ENCODE measurements at places on chromosomes 5 and 9.

DNA sequence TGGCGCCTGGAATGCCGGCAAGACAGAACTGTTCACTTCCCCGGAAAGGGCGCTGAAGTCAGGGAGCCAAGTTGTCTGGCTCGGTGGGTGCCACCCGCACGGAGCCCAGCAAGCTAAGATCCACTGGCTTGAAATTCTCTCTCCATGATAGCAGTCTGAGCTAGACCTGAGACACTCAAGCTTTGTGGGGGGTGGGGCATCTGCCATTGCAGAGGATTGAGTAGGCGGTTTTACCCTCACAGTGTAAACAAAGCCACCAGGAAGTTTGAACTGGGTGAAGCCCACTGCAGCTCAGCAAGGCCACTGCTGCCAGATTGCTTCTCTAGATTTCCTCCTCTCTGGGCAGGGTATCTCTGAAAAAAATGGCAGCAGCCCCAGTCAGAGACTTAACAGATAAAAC is 277.4 kb downstream of the SLCO4C1 start:
- no peak for DNase-seq

DNA sequence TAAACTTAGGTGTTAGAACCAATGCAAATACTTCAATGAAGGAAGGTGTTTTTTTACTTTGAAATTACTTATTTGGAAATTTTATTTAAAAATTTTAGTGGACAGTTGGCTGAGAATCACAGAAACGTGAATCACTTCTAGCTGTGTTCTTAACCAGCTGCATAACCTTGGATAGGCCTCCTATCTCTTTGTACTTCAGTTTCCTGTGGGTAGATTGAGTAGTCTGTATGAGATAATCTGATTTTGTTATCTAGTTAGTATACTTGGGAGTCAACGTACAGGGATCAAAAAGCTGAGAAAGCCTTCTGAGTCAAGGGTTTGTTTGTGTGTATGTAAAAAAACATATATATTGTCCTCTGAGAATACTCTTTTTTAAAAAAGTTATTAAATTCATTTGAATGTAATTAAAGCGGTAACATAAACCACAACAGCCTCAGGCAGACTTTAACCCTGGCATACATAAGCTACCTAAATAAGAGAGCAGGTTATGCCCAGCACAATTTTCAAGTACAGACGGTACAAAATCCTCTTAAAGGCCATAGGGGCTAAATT is 38.1 kb upstream of the ZCCHC7 start:
- no peak for DNase-seq

DNA sequence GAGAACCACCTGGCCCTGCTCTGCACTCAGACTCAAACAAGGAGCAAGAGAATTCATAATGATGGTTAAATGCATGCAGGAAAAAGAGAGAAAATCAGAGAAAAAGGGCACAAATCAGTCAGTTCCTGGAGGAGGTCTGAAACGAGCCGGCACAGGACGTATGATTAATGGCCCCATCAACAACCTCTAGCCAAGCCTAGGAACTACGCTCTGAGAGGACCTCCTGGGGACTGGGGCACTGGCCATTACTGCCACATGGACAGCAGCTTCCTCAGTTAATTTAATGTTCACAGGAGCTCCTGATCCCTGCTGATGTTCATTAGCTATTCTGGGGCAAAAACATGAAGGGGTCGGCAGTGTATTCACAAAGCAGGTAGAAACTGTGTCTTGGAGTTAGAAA is 238.1 kb downstream of the MED10 start:
- no peak for DNase-seq

DNA sequence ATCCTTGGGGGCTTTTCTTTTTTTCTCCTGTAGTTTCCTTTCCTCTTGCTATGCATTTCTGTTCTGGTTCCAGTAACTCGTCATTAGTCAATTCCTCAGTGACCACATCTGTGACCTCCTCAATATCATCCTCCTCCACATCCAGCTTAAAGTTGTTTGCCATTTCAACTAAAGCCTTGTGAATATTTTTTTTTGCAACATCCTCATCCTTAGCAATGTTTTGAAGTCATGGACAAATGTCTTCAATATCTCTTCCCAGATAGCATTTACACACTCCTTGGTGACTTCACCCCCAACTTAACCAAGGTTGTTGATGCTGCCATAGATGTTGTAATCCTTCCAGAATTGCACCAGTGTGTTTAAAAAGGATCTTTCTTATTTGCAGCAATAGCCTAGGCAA is 14.7 kb upstream of the ADRB2 start:
- DNase-seq = no peak

DNA sequence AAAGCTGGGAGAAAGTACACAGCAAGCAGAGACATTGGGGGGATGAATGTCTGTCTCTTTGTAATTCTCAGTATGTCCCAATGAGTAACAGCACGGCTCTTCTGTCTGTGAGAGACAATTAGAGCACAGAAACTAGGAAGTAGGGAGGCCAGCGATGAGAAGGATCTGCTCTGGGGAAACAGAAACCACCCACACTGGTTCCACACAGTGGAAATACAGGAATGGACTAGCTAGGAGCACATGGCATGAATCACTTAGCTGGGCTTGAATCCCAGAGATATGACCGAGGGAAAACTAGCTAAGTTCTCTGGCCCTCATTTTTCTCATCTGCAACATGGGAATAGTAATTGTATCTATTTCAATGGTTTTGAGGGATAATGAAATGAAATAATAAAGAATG is 895.9 kb downstream of the TLE4 start:
- DNase-seq = no peak

DNA sequence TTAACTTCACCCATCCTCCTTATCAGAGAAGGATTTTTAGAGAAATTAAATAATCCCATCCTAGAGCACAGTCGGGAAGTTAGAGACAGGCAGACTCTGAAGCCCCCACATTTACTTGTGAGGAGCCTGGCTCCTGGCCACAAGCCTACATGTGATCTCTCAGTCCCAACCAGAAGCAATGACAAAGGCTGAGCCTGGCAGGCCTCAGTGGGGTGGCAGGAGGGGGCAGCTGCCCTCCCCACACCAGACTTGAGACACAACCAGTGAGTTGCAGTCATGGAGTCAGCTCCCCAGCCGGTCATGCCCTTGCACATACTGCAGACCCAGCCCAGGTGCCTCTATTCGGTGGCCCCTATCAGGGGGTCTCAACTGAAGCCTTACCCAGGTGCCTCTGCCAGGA is 11.0 kb downstream of the NAIF1 start:
- DNase-seq = no peak

GRCh38 chr9:99497641-99498040 is 275.6 kb downstream of the SEC61B start:
- DNase-seq = no peak

DNA sequence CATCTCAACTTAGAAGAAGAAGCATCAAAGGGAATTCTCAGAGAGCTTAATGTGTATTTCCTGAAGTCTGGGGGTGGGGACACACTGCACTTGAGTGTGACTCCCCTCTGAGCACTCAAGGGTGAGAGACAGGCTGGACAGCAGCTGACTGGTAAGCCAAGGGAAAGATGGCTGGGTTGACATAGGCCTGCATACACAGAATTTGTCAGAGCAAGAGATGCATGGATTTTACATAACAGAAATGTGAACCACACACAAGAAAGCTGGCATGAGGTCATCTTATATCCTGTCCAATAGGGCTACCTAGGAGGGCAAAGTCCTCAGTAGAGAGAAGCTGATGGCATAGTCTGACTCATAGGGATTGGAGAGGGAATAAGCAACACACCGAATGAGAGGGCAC is 114.3 kb upstream of the EPB41L4A start:
- DNase-seq = no peak

GRCh38 chr5:110371725-110372041 is 354.8 kb downstream of the TMEM232 start:
- DNase-seq = no peak

- DNase-seq = no peak
Observed at GRCh38 chr9:4086119-4087090, 213.5 kb downstream of the GLIS3 start.

GRCh38 chr5:97412959-97413358 is 229.9 kb upstream of the RIOK2 start:
- DNase-seq = no peak

GRCh38 chr5:141155540-141156374 is 5.9 kb downstream of the PCDHB6 start:
- no peak for DNase-seq

GRCh38 chr9:122226142-122226757 is 2.5 kb downstream of the LHX6 start:
- DNase-seq = no peak

DNA sequence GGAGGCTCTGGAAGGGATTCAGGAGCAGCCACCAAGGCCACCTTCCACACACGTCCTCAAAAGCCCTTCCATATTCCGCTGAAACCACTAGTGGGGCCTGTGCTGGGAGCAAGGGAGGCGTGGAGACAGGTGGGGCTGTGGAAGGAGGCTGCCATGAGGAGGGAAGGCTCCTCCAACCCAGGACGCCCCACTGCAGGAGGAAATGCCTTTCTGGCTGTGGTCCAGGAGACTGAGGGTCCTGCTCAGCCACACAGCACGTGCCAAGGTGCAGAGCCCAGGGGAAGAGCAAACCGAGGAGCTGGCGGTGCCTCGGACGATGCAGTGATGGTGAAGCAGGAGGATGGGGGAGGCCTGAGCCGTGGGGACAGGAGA is 49.5 kb downstream of the ADAMTS2 start:
- no peak for DNase-seq

- no peak for DNase-seq
Observed at GRCh38 chr5:36679221-36679989, 73.0 kb downstream of the SLC1A3 start.

DNA sequence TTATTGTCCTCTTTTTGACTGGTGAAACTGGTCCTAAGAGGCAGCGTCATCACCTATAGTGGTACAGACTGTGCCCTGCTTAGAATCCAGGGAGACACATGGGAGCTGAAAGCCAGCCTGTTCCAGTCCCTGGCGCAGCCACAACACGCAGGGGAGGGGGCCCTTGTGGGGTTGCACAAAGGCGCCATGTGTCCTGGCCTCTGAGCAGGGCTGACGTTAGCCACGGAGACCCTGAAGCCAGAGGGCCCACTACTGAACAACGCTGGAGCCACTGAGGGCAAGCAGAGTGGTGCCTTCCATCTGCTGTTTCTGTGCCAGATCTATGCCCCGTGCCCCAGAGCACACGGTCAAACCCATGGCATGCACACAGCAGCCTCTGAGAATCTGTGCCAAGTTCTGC is 147.3 kb downstream of the ACTL7B start:
- DNase-seq = no peak

GRCh38 chr9:695252-695651 is 146.2 kb upstream of the DMRT1 start:
- DNase-seq = no peak

DNA sequence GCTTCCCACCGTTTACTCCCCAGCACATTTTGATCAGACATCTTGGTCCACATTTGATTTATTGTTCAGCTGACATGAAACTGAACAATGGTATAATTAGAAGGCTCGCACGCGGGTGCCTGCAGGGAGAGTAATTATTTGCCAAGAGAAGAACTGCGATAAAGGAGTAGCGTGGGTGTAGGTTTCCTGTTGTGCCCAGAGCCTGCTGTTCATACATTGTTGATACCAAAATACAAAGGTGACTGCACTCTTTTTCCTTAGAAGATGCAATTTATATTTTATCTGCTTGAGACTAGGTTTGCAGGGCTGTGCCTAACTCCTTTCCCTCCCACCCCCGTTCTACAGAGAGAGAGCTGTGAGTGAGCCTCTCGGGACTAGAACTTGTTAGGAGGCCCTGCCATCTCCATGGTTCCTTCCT is 241.8 kb upstream of the MSX2 start:
- DNase-seq = no peak

- no peak for DNase-seq
Observed at GRCh38 chr9:132969783-132970182, 8.7 kb upstream of the GFI1B start.

DNA sequence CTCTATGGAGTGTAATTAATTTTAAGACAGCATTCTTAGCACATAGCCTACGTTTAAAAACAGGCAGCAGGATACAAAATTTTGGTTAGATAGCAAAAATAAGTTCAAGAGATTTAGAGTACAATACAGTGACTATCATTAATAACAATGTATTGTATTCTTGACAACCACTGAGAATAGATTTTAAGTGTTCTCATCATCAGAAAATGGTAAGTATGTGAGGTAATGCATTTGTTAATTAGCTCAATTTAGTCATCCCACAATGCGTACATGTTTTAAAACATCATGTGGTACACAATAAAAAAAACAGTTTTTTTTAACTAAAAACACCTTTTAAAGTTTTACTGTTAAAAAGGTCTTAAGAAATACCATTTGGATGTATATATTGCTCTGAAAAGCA is 94.2 kb downstream of the MUSK start:
- no peak for DNase-seq

DNA sequence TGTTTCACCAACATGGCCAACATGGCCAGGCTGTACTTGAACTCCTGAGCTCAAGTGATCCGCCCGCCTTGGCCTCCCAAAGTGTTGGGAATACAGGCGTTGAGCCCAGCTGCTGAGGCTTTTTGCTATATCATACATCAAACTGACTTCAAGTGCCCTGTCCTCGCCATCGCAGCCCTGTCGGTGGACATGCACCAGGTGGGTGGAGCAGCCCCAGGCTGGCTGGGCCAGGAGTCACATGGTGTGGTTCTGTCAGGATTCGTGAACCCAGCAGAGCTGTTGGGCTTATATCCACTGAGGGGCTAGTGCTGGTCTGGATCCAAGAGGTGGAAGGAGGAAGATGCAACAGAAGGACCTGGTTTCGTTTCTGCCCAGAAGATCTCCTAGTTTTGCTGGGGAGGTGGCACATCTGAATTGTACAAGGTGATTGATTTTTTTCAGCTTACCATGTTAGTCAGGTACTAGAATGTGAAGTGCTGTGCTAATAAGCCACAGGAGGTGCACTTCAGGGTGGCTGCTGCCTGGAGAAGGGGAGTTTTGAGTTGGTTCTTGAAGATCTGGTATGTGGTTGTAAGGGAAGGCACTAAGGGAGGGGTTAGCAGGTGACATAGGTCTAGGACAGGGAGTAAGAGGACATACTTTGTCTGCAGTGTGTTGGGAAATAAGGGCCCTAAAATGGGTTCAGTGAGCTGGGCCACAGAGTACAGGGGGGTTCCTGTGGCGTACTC is 16.1 kb downstream of the PCBD2 start:
- no peak for DNase-seq

DNA sequence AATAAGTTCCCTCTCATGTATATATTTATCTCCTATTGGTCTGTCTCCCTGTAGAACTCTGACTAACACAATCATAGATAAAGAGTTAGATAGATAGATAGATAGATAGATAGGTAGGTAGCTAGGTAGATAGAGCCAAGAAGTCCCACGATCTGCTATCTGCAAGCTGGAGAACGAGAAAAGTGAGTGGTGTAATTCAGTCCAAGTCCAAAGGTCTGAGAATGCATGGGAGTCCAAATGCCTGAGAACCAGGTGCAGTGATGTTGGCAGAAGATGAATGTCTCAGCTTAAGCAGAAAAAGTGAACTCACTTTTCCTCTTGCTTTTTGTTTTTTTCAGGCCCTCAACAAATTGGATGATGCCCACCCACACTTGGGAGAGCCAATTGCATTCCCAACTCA is 37.7 kb upstream of the ZFR start:
- DNase-seq = no peak
